ENCODE measurements at places on chromosomes 5 and 9.
A peak's percentile ranks its signal among the peaks of the same experiment; 100 is the strongest.

- peak; percentile 22 for DNase-seq
Observed at GRCh38 chr9:95724253-95724991, 151.1 kb upstream of the ERCC6L2 start.

GRCh38 chr9:121234832-121235161 is 33.1 kb upstream of the RAB14 start:
- DNase-seq, result no peak

DNA sequence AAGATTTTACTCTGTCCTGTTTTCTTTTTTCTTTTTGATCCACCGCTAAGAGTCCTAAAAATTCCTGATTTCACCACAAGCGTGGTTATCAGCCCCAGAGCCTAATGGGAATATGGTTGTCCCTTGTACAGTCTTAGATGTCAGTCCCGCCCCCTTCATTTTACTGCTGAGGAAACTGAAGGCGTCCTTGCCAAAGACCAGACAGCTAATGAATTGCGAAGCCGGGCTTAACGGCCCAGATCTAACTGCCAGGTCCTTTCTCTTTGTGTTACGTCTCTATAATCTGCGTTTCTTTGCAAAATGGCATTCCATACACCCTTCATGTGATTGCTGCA is 497 bp downstream of the NSA2 start:
- DNase-seq, result no peak

DNA sequence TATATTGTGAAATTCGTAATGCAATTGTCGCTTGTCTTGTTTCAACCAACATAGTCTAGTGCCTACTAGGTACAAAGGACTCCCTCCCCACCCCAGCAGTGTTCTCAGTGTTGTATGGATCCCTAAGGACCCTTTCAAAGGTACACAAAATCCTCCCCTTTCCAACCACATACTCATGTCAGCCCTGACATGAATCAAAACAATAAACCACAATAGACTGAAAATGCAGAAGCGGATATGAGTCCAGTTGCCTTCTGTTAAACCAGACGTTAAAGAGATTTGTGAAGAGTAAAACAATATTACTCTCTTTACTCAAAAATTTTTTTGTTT is 82.4 kb upstream of the IFNK start:
- no peak for DNase-seq

DNA sequence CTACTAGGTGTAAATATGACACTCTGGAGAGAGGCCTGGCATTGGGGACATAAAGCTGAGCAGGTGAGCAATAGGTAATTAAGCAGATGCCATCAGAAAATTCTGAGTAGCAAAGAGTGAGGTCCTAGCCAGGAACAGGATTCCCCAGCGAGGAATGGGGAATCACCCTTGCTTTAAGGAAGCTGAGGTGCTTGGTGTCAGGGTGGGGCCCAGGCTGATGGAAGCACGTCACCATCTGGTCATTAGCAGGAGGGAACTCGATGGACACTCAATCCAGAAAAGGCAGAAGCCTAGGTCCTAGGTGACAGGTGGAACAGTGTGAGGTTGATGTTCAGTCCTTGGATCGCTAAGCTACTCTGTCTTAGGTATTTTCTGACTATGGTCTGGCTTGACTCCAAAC is 562.7 kb upstream of the DAP start:
- no peak for DNase-seq

- no peak for DNase-seq
Observed at GRCh38 chr5:36728697-36729543, 122.5 kb downstream of the SLC1A3 start.

GRCh38 chr5:160702934-160703333 is 149.1 kb downstream of the ATP10B start:
- no peak for DNase-seq

- no peak for DNase-seq
Observed at GRCh38 chr5:132737982-132738681, 786 bp upstream of the KIF3A start.

DNA sequence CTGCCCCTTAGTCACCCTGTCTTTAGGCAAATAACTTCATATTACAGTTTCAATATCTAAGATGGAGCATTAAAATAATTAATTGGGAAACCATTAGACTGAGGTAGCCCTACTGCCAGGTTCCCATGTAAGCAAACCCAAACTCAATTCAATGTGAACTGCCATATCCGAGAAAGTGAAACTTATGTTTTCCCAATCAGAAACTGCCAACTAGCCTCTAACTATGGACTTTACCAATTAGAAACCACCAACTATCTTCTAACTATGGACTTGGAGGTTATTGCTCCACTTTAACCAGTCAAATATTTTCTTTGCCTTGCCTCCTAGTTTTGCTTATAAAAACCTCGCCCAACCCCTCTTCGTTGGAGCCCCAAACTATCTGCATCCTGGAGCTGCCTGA is 218.5 kb downstream of the ENC1 start:
- DNase-seq, result no peak

- DNase-seq, result no peak
Observed at GRCh38 chr9:18768951-18769622, 263.9 kb downstream of the SAXO1 start.

DNA sequence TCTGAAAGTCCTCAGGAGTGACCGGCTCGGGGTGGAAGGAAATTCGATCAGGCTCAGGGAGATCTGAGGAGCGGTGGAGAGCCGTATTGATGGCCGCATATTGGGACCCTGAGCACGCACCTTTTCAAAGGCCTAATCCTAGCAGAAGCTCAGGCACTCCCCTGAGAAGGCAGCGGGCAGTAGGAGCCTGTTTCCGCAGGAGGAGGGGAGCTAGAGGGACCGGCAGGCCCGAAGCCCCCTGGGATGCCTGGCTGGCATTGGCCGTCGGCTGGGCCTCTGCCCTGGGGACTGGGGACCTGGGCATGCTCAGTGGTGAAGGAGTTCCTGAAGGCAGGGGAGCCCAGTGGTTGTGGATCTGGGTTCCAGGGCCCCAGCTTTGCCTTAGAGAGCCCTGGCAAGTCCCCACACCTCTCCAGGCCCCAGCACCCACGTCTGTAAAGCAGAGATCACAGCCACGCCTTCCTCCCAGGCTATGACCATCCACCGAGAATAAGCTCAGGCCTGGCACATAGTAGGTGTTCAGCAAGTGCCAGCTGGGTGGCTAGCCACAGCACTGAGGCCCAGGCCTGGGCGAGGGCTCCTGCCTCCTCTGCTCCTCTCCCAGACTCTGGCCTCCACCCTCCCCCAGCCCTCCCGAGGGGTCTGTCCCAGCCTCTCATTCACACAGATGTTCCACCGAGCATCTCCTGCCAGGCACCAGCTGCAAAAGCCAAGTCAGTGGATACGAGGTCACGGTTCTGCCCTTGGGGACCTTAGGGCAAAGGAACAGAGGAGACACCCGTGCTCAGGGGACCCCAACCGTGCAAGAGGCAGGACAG is 17.2 kb upstream of the QRFP start:
- no peak for DNase-seq

DNA sequence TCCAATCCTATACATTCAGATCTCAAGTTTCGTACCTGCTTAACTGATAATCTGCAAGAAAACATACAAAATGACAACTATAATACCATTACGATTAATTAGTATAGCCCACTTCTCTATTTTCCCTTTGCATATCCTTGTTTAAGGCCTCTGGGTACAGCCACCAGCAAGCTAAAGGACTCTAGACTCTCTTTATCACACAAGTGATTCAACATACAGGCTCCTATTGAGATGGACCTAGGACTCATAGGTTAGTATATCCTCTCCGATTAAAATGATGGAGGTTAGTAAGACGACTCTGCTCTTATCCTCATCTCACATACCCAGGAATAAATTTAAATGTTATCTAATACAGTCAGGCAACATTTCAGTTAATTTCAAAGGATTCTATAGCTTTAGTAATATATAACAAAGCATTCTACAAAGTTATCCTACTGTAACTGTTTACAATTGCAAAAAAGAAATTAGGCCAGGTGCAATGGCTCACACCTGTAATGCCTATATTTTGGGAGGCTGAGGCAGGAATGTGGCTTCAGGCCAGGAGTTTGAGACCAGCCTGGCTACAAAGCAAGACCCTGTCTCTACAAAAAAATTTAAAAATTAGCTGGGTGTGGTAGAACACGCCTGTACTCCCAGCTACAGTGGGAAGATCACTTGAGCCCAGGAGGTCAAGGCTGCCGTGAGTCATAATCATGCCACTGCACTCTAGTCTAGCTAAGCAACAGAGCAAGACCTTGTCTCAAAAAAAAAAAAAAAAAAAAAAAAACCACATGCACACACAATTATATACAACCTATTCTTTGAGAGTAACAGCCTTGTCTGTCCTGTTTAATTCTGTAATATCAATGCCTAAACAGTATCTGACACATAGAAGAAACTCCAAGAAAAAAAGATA is 15.4 kb downstream of the HAUS6 start:
- no peak for DNase-seq

GRCh38 chr9:95980262-95981125 is 105.0 kb downstream of the ERCC6L2 start:
- DNase-seq, result no peak

GRCh38 chr9:120919843-120920805 is 6.5 kb downstream of the TRAF1 start:
- no peak for DNase-seq

DNA sequence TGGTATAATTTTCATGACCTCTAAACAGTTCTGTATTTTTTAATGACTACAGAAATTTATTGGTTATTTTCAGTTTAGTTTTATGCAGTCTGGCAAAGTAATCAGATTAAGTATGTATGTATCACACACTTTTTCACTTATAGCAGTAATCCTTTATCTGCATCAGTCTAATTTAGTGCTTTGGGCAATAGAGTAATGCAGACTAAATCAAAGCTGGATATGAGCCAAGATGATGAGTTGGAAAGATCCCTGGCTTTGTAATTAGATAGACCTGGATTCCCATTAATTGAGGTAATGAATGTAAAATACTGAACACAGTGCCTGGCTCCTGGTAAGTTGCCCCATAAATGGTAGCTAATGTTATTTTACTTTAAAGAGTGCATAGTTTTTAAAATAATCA is 215.4 kb upstream of the TLX3 start:
- DNase-seq, result no peak

DNA sequence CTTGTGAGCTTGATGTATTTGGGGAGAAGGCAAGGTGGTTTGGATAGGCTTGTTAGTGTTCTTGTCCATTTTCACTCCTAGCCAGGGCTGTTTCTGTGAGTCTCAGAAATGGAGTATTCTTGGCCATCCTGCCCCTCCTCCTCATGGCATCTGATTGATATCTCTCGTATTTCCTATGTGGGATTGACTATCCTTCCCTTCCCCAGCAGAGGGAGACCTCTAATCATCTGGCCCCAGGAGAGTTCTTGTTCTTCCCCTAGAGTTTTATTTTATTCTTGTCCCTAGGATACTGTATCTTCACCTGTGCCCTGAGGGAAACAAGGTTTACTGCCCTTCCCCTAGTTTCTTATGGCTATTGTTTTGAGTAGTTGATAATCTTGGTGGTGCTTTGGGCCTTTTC is 114.4 kb downstream of the VPS13A start:
- no peak for DNase-seq

- no peak for DNase-seq
Observed at GRCh38 chr5:1782385-1783215, 17.0 kb downstream of the MRPL36 start.

GRCh38 chr5:97149709-97150108 is 7.3 kb upstream of the LIX1 start:
- no peak for DNase-seq

GRCh38 chr9:85743275-85744128 is 1.7 kb upstream of the AGTPBP1 start:
- no peak for DNase-seq

GRCh38 chr5:126455728-126456127 is 32.5 kb downstream of the GRAMD2B start:
- no peak for DNase-seq

- DNase-seq, result no peak
Observed at GRCh38 chr9:130045725-130046450, 2.9 kb upstream of the FNBP1 start.

GRCh38 chr5:135437422-135437795 is 9.7 kb downstream of the DCANP1 start:
- no peak for DNase-seq

DNA sequence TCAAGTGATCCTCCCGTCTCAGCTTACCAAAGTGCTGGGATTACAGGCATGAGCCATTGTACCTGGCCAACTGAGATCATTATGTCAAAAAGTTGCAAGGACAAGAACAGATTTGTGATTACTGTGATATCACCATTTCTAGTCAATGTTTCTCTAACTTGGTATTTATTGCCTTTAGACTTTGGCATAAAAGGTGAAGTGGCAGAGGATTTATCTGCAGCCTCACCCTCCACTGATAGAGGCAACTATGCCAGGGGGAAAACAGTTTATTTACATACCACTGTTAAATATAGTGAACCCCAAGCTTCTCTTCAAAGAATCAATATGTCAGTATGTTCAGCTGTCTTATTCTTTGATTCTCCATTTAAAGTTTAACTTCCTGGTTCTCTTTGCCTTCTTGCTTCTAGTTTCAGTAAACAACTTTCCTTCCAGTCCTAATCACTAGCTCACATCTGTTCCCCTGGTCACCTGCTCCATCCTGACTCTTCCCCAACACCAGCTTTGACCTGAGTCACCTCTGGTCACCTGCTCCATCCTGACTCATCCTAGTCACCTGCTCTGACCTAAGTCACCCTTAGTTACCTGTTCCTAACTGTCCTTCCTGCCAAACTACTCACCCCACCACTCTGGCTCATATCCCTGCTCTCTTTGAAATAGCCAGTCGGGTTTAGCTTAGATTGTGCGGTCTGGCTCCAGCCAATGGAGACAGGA is 29.9 kb downstream of the SEMA6A start:
- DNase-seq, result no peak

- no peak for DNase-seq
Observed at GRCh38 chr9:4510546-4511322, 20.5 kb downstream of the SLC1A1 start.

GRCh38 chr5:154049636-154050035 is 10.9 kb downstream of the MFAP3 start:
- DNase-seq, result no peak

- no peak for DNase-seq
Observed at GRCh38 chr9:91868732-91869391, 81.2 kb downstream of the ROR2 start.

- DNase-seq, result no peak
Observed at GRCh38 chr5:158174918-158175851, 316.2 kb upstream of the CLINT1 start.

- no peak for DNase-seq
Observed at GRCh38 chr5:37724395-37725125, 115.3 kb downstream of the GDNF start.

GRCh38 chr5:29720954-29721353 is 1472.5 kb upstream of the CDH6 start:
- DNase-seq, result no peak

DNA sequence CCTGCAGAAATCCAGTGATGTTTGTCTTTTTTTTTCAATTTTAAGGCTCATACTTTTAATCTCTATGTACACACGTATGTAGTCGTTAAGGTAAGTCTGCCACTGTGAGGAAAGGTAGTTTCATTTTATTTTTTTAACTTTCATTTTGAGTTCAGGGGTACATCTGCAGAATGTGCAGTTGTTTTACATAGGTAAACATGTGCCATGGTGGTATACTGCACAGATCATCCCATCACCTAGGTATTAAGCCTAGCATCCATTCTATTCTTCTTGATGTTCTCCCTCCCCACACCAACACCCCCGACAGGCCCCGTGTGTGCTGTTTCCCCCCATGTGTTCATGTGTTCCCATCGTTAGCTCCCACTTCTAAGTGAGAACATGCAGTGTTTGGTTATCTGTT is 19.7 kb downstream of the MUSK start:
- DNase-seq, result no peak

Data from stimulated activated CD4-positive, alpha-beta T cell treated with anti-CD3 and anti-CD28 coated beads, TNF-alpha, amount 100 ng/mL, for 1 hour (primary cell).